ENCODE measurements at places on chromosomes 3 and 15. TPM values are rescaled to one million over a fixed set of nuclear protein-coding genes. Genes with fewer than 3 reads are reported as not detected.

Gene ADAMTS17
- total RNA-seq: 0.67 TPM

Gene AHSG
- total RNA-seq: not detected

Gene NUP210
- 2.6 TPM for total RNA-seq

Gene CFAP100
- total RNA-seq: not detected

Gene SAXO2
- 3.3 TPM for total RNA-seq

Gene VPS18
- 16.0 TPM for total RNA-seq

Gene TMEM108
- total RNA-seq: 1.3 TPM

Gene FOXB1
- total RNA-seq: not detected

Gene RTP3
- total RNA-seq: not detected

Gene TMEM266
- total RNA-seq: not detected

DNA sequence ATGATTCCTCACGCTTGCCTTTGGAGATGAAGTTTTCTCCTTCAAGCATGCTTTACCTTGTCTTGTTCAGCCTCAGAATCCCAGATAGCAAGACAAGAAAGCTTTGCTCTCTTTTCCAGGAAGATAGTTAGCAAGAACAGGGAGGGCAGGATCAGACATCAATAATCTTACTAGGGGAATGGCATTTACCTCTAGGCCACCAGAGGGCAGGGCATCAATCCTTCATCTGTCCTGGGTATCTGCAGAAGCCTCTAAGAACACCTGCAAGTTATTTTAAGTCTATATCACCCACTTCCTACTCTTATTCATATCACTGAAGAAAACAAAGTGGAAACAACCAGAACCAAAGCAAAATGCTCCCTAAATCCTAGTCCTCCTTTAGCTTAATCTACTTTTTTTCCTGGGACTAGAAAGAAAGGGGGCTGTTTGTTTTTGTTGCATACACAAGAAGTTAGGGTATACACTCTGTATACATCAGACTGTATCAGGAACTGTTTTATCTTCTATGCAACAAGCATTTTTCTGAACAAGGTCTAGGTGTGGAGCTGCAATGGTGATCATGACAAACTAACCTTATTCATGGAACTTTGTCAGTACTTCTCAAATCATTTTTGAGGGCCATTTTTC is 862.5 kb downstream of the CADM2 start:
- no peak for DNase-seq

GRCh38 chr15:28098766-28099554 is at the start of gene OCA2:
OCA2 (minus strand) TSS chr15:28099315; CDS start chr15:28081874, 17,441 bp downstream.
- peak; percentile 73 for DNase-seq

GRCh38 chr15:48806151-48806550 is 4.7 kb downstream of the CEP152 start:
- DNase-seq: no peak

- no peak for DNase-seq
Measured at GRCh38 chr3:111538681-111539083, 3.3 kb upstream of the CD96 start.

- no peak for DNase-seq
Measured at GRCh38 chr3:121153851-121154250, 245.8 kb downstream of the STXBP5L start.

DNA sequence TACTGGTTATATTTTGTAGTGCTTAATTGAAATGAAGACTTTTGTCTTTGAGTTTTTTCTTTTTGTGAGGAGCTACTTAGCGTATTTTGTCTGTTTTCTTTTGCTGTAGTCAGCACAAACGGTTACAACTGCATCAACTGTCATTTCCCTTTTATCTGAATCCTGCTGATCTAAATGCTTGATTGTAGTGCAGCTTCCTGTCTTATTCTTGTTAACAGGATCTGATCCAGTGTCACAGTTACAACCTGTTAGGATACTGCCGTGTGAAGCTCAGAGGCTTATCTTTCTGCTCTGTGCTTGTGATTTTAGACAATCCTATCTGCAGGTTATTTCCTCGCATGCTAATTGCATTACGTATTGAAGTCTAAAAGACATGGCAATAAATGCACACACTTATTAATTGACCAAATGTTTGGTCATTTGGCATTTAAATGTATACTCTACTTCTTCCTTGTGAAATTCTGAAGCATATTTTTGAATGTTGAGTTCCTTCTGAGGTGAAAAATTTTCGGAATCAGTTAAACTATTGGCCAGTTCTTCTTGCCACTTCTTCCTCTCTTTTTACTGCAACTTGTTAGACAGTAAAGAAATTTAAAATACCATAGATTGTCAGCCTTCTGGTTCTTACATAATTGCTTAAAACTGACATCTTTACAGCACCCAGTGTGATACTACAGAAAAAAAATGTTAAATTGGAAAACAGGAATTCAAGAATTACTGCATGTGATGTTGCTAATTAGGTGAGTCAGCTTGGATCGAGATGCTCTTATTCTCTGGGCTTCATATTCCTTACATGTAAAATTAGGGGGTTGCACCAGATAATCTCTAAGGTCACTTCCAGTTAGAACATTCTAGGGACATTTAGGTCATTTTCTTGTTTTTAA is 168.2 kb downstream of the MBNL1 start:
- DNase-seq: no peak

DNA sequence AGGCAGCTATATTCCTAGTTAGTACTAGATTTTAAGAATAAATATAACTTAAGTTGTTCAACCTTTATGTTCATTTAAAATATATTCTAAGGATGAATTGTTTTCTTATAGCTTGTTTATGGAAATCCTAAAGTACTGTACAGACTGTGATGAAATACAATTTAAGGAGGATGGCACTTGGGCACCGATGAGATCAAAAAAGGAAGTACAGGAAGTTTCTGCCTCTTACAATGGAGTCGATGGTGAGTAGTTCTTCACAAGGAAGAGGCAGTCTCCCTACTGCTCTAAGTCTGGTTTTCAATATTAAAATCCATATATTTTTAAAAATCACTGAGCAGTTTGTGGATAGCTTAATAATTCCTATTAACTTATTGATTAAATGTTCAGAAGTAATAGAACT is 29.6 kb downstream of the CALML4 start:
- DNase-seq: no peak

DNA sequence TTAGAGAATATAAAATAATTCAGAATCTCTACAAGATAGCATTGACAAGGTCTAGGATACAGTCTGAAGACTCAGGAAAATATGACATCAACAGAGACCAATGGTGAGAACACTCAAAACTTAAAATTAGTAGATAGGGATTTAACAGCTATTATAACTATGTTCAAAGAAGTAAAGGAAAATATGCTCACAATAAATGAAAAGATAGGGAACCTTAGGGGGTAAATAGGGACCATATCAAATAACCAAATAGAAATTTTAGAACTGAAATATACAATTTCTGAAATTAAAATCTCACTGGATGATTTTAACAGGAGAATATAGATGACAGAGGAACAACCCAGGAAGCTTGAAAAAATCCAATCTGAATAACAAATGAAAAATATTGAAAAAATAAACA is 31.8 kb upstream of the IGF2BP2 start:
- no peak for DNase-seq

GRCh38 chr3:156978481-156978961 is 152.4 kb downstream of the LEKR1 start:
- no peak for DNase-seq

DNA sequence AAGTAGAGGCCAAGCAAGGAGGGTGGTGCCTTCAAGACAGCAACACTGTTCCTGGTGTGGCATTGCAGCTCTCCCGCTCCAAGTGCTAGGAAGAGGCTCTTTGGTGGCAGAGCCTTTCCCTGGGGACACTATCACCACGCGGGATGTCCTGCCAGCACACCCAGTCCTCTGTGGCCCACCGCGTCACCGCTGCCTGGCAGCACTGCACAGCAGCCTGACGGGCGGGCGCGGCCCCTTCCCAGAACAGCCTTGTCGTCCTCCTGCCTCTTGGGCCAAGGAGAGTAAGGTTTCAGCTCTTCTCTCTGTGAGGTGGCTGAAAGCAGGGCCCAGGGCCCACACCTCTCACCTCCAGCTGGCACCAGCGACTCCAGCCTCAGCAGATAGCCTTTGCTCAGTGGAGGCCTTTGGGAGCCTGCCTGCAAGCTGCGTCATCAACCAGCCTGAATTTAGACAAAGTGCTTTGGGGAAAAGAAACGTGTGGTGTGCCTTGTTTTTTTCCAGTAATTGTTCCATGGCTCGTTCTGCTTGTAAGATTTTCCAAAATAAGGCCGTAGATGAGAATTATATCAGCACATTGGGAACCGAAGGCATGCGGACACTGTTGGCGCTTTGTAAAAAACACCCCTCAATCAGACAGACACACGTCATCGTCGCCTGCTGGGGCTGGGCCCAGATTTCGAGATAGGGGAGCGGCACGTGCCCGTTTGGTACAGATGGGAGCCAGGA is 65.0 kb downstream of the AAGAB start:
- DNase-seq: peak; percentile 88

DNA sequence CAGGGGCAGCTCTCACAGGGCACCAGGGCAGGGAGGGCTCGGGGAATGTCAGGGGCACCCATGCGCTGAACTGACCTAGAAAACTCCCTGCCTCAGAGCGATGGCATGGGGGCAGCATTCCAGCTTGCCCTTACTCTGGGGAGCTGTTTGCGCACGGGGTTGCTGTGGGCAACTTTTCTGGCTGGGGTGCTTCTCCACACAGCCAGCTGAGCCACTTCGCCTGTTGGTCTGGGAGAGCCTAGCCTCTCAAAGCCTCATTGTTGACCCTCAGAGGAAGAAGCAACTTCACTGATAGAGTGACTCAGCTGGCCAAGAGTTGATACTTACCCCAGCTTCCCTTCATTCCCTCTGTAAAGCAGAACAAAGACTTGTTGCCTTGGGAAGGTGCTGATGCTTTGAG is 42.6 kb upstream of the MRPS22 start:
- no peak for DNase-seq

- DNase-seq: no peak
Measured at GRCh38 chr3:81216192-81216591, 545.3 kb downstream of the GBE1 start.

DNA sequence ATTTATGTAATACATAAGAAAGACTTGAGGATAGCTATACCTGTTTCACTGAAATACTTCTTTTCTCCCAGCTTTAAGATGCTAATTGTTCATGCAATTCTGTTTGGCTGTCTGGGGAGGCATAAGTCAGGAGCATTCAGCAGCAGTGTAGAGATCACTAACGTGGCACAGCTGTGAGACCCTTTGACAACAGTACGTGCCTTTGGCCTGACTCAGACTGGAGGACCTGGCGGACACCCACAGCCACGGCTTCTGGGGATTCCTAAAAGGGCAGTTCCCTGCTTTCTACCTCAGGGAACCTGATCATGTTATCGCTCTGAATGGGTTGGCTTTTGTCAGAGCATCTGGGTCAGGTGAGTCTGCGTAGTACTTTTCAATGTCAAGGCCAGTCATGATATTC is 295.0 kb upstream of the ICE2 start:
- DNase-seq: no peak

GRCh38 chr3:152047465-152047864 is 174.0 kb downstream of the SUCNR1 start:
- DNase-seq: no peak

DNA sequence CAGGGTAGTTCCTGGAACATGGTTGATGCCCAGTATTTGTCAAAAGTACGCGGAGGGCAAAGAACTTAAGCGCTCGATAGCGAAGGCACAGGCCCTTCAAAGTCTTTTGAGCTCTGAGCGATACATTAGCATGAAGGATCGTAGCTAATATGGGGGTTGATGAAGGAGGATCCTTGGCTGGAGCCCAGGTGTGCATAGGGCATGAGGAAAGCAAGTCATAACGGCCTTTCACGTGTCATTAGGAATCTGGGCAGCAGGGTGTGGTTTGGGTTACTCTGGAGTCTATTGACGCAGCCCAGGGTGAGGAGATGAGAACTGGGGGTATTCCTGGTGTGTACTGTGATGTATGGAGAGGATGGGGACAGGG is 31.7 kb downstream of the SPINK8 start:
- no peak for DNase-seq

DNA sequence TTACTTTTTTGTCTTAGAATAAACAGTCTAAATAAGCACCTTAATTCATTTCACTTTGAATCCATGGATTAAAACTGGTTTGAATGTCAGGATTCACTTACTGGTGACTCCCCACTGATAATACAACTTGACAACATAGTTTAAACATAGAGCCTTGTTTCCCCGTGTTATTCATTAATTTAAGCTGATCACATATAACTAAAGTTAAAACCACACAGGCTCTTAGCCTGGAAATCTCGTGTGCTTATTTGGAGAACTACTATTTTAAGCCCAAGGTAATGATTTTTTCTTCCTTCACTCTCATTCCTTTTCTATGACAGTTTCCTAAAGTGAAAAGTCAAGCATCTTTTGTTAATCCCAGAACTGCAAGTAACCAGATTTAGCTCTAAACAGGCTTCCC is 64.2 kb downstream of the HACD2 start:
- DNase-seq: no peak

DNA sequence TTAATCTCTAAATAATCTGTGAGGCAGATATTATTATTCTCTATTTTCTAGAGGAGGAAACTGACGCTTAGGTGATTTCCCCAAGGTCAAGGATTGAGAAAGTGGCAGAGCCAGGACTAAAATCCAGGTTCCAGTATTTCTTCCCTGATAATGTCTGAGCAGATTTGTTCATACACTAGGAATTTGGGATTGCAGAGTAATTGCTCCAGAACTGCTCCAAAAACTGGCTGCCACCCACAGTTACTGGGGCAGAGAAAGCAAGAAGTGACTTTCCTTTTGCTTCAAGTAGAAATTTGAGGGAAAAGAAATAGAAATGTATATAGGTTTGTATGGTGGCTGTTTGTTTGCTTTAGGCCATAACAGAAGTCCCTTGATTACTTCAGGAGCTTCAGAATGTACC is 60.6 kb downstream of the SLC12A8 start:
- no peak for DNase-seq

- no peak for DNase-seq
Measured at GRCh38 chr3:72141264-72141663, 356.3 kb upstream of the PROK2 start.

GRCh38 chr3:66092175-66092995 is 53.7 kb upstream of the MAGI1 start:
- DNase-seq: no peak

DNA sequence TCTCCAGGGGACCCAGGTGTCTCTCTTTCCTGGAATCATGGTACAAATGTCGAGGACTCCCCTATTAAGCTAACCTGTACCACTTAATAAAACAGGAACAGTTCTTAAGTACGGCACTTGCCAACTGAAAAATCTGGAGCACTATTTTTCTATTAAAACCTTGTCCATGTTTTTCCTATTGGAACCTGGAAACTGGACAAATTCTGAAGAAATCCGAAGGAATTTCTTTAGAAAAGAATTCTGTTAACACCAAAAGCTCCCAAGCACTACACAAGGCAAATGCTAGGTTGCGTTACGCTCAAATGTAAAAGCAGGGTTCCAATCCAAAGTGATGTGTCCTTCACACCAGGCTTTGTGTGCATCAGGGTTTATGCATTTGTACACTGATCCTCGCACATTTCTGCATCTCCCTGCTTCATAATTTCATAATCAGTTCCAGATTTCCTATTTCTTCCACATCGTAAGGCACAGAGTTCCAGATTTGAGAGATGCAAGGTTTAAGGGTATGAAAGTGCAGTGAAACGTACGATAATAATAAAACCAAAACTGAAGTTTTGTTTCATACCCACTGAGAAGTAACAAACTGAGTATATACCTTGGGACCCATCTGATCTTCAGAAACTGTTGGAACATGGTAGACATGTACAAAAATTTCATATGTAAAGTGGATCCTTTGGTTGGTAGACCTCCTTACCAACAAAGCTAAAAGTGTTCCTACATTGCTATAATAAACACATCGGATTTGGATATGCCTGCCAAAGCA is 132.1 kb upstream of the WNT5A start:
- DNase-seq: no peak
